ENCODE measurements at places on chromosomes 5 and 9.

DNA sequence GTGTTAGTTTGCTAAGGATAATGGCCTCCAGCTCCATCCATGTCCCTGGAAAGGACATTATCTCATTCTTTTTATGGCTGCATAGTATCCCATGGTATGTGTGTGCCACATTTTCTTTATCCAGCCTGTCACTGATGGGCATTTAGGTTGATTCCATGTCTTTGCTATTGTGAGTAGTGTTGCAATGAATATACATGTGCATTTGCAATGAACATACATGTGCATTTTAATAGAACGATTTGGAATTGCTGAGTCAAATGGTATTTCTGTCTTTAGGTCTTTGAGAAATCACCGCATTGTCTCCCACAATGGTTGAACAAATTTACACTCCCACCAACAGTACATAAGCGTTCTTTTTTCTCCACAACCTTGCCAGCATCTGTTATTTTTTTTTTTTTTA lies 37.7 kb downstream of the DRD1 start:
- DNase-seq, result no peak

- DNase-seq, result no peak
Observed at GRCh38 chr5:151952238-151952637, 27.6 kb upstream of the GLRA1 start.

DNA sequence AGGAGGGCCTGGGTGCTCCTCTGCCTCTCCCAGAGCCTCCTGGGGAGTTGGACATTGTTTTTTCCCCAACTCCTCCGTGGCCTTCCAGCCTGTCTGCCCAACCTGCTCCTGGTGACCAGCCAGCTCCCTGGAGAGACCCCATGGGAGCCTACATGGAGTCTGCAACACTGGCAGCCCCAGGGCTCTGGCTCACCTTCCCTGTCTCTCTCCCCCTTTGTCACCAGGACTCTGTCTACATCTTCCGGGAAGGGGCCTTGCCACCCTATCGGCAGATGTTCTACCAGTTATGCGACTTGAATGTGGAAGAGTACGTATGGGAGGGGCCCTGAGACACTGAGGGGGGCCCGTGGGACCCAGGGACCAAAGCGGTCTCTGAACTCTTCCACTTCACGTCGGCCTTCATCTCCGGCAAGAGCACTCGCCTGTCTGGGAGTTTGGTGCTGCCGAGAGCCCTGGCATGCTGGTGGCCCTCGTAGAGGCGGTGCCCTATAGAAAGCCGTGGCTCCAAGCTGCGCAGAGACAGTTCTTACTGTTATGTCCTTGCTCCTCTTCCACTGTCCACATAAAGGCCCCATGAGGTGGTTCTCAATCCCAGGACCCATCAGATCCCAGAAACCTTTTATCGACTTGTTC lies 5.9 kb upstream of the CEL start:
- DNase-seq, result no peak

GRCh38 chr5:139710319-139711066 lies 62.3 kb downstream of the CXXC5 start:
- DNase-seq, result peak; percentile 88

DNA sequence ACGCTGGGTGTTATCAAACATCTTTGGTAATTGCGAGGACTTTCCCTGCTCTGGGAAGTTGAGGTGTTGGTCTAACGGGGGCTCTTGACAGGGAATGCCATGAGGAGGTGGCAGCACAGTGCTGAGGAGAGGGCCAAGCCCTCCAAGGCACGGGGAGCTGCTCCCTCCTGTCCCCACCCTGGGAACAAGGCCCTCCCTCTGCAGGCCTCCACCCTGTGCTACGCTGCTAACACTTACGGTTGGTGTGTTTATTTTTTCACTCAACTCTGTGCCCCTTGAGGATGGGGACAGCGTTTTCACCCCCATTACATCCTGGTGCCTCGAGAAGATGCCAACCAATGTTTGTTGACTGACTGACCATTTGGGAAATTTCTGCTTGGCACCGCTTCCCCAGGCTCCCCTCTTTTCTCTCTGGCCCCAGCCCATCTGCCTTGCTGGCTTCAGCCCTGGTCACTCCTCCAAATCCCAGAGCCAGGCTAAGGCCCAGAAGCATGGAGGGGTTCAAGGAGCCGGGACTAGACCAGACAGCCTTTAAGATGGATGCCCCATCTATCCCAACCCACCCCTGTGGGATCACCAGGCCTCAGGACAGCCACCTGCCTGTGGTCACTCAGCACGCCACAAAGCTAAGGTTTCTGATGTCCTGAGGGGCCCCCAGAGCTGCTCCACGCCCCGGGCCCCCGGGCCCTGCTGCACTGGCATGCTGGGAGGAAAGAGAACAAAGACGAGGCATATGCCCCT lies 125.7 kb downstream of the BARX1 start:
- no peak for DNase-seq

- no peak for DNase-seq
Observed at GRCh38 chr5:18202164-18202563, 567.9 kb downstream of the TAF11L14 start.

- DNase-seq, result peak; percentile 66
Observed at GRCh38 chr5:107248066-107248695, 422.6 kb downstream of the EFNA5 start.

GRCh38 chr5:178310130-178310865 lies 77.7 kb upstream of the PHYKPL start:
- no peak for DNase-seq

- DNase-seq, result no peak
Observed at GRCh38 chr9:91933556-91934352, 16.3 kb downstream of the ROR2 start.

- peak; percentile 63 for DNase-seq
Observed at GRCh38 chr5:9265441-9266287, 280.2 kb downstream of the SEMA5A start.

DNA sequence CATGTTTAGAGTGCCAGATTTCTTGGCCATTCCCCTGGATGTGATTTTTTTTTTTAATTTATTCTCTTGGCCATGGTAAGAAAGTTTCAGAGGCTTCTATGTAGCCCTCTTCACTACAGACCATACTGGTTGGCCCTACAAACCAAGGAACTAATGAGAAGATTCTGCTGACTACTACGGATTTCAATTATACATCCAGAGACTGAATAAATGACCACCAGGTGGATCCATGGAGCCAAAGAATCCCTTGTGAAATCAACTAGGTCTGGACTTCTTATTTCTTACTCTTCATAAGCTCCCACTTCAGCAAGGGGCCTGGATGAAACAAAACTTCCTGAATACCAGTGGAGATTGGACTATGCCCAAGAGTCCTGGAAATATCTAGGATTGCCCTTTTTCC lies 27.6 kb downstream of the ZNF622 start:
- no peak for DNase-seq

- no peak for DNase-seq
Observed at GRCh38 chr9:131060900-131061630, 35.3 kb upstream of the AIF1L start.

- DNase-seq, result no peak
Observed at GRCh38 chr5:144169904-144170275, 569 bp downstream of the YIPF5 start.

- DNase-seq, result no peak
Observed at GRCh38 chr9:79883073-79883645, 311.4 kb downstream of the TLE4 start.

- DNase-seq, result no peak
Observed at GRCh38 chr5:132979367-132979940, 16.0 kb upstream of the AFF4 start.

GRCh38 chr5:92777421-92777820 lies 803.6 kb downstream of the NR2F1-AS1 start:
- DNase-seq, result no peak

DNA sequence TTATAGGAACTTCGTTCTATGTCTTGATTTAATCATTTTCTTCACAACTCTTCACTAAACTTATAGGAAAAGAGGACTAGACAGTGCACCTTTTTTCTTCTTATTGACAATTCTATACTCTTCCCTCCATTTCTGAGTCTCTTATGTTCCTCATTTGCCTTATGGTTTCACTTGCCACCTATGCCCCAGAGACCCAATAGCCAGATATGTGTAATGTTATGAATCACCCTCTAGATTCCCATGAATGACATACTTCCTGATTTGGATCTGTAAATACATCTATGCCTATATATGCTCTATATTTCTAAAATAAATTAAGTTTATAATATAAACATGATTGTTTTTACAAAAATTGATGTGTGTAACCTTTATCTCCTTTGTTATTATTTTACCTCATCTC lies 514.1 kb upstream of the MEF2C start:
- DNase-seq, result no peak

DNA sequence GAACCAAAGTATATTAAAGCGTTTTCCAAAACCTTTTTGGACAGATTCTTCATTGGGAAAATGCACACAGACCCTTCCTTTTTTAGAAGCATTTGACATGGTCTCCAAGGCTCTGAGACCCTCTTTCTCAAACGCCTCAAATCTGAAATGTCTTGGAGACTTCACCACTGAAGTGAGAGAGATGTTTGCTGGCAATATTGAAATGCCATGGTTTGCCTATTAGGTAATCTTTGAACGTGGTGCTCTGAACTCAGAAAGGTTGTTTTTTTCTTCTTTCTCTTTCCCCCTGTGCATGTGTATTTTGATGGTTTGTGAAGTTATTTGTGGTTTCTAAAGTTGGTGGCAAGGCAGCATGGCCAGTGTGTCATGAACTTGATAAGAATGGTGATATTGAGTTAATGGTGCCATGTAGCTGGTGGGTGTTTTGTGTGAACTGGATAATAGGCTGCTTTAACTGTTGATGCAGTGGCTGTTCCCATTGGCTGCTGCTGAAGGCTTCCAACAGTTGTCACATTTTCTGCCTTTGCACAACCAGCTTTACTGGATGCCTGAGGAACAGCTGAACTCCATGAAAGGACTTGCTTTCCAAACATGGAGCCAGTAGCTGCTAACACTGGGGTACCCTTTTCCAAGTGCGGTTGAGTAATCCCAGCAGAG lies 1.7 kb downstream of the PALM2AKAP2 start:
- no peak for DNase-seq

DNA sequence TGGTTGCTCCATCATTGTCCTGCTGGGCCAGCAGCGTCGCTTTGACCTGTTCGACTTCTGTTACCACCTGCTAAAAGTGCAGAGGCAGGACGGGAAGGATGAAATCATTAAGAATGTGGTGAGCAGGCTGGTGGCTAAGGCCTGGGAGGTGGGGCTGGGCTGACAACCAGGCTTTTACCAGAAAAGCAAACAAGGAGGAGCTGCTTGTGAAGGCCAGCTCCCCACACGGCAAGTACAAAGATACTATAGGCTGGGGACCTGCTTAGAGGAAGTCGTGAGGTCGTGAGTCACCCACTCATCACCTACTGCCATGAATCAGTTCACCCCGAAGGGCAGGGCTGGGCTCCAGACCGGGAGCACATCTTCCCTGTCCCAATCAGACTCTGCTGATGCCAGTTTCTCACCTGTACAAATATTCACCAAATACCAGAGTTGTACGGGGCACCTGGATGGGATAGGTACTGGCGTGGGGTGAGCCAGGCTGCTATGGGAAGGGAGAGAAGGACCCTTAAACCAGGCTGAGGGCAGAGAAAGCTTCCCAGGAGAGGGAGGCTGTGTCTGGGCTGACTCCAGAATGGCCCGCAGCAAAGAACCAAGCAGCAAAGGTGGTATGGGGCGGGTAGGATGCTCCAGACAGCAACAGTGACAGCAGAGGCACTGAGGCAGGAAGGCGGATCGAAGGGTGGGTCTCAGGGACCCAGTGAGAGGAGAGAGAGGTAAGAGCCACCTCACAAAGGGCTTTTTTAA lies 69.3 kb upstream of the NIPAL4 start:
- DNase-seq, result no peak

- no peak for DNase-seq
Observed at GRCh38 chr5:154110716-154111115, 71.9 kb downstream of the MFAP3 start.

GRCh38 chr9:87640385-87640795 lies 85.5 kb upstream of the CTSL start:
- DNase-seq, result no peak

DNA sequence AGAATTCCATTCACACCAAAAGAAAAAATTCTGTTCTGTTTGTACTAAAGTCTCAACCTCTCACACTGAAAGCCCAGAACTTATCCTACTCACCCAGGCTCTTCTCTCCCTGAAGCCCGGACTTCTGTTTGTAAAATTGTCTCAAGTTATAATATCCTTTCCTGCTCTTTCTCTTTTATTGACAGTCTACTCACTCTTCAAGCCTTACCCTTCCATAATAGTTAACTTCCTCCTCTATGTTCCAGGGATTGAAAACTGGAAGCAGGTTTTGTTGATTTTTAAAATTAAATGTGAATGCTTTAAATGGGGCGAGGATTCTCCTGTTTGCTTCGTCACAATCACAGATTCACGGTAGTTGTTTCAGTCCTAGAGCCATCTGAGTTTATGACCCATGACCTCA lies 51.7 kb upstream of the CCDC112 start:
- DNase-seq, result no peak

DNA sequence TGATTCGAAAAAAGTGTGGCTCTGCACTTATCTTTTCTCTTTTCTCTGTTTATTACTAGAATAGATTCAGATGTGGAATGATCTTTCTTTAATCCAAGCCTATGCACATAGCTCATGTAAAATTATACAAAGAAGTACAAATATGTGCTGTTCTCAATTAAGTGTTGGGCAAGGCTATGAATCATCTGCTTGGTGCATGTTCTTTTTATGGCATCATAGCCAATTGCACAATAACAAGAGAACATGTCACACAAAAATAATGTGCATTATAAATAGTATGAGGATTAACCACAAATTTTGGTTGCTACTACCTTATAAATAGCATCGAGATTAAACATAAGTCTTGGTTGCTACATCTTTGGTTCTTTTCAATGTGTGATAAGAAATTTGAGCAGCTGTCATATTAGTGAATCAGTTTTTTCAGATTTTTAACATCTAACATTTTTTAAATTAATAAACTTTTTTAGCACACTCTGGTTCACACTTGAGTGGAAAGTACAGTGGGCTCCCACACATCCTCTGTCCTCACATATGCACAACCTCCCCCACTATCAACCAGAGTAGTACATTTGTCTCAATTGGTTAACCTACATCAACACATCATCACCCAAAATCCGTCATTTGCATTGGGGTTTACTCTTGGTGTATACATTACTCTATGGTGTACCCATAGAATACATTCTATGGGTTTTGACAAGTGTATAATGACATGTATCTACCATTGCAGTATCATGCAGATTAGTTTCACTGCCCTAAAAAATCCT lies 6.8 kb upstream of the RECK start:
- DNase-seq, result no peak

DNA sequence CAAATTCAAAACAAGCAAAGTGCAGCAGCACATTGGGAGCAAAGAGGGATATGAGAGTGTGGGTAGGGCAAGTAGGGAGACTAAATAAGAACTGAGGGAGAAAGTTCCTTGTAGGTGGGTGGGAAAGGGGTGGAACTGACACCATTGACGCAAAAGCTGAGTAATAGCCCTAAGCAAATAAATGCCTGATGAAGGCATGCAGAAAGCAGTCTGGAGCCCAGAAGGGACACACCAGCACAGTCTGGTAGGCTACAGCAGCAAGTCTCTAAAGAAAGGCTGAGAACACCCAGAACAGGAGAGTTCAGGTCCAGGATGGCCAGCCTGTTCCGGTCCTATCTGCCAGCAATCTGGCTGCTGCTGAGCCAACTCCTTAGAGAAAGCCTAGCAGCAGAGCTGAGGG lies at the start of gene INSL4:
Gene INSL4, plus strand, starts transcription at position 208 of the 400 bp plus-strand sequence. Its CDS starts 105 bp downstream, at position 313.
- DNase-seq, result no peak
